ENCODE measurements at places on chromosomes 5 and 9.

DNA sequence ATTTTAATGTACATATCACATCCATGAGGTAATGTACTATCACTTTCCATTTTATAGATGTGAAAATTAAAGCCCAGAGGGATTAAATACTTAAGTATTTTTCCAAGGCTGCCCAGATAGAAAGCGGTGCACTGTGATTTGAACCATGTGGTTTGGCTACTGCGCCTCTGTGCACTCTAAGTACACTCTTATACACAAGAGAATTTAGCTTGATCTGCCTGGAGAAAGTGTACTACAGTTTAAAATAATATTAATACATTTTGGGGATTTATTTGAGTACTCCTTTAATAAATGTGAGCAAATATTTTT, 360.4 kb upstream of the ACTBL2 start:
- no peak for DNase-seq

- DNase-seq: no peak
Measured at GRCh38 chr5:163943546-163943945, 438.1 kb downstream of the MAT2B start.

GRCh38 chr5:89168766-89169165, 285.8 kb upstream of the MEF2C start:
- DNase-seq: no peak

- DNase-seq: no peak
Measured at GRCh38 chr9:127128341-127129072, 6.1 kb upstream of the ANGPTL2 start.

- no peak for DNase-seq
Measured at GRCh38 chr9:87471746-87472145, 25.9 kb upstream of the DAPK1 start.

- DNase-seq: no peak
Measured at GRCh38 chr5:121758615-121759014, 93.1 kb upstream of the FTMT start.

DNA sequence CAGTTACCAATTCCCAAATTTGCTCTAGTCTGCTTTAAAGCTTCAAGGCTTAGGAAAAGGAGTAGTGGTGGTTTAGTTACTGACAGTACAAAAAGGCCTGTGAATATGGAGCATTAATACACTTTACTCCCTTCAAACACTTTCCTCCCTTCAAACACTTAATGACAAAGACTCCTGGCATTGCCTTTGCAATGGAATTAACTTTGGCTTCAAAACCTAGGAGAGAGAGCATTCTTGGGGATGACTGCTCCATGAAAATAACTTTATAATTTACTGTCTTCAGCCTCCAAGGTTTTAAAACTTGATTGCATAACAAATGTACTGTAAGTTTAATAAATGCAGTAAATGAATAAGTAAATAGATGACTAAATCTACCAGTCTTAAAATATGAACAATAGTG, 185.6 kb downstream of the TRPM3 start:
- no peak for DNase-seq

DNA sequence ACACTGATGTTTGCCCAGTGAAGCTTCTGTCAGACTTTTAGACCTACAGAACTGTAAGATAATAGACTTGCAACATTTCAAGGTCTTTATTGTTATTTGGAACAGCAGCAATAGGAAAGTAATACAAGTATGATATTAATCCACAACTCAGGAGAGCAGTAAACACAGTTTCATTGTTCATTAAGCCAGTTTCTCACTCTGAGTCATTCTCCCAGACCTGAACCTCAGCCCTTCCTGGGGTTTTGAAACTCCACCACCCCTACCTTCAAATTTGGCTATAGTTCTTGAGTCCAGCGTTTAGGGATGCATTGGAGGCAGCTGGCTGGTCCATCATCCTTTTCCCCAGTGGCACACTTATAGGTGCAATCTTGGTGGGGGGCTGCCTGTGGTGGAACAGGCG, 203.2 kb downstream of the RAB3C start:
- DNase-seq: no peak
